HT1080 (cell line): ENCODE measurements at places on chromosomes 6 and 20.

DNA sequence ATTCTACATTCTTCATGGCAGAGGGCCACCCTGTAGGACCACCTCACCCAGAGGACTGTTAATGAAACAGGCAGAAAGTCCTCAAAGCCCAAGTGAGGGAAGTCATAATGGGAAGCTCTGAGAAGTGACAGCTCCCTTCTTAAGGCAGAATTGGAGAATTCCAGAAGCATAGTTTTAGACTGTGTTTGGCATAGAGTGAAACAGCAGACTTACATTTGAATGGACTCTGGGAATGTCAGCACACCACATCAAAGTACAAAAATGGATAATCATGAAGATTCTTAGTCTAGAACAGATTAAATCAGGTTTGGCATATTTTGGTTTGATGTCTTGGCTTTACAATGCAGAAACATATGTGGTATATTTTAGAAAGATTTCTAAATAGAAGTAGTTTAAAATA lies 17.9 kb downstream of the SH3BGRL2 start:
- no peak for DNase-seq

DNA sequence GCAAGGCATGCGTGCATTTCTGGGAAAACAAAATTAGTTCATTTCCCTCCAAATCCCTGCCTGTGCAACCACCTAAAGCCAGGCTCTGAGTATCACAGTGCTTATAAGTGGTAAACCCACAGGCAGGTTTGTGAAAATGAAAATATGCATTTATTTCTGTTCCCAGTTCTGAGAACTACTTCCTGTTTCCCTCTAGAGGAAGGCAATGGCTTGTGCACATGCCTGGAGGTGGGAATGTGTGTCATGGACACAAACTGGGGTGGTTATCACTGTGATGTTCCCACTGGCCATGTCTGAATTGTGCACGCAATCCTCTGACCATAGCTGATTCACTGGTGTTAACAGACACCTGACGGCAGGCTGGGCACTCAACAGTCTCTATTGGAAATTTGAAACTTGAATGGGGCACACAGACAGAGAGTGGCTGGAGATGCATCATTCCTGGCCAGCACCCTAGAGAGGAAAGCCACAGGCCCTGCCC lies 26.3 kb downstream of the FAM110A start:
- DNase-seq = peak; percentile 78

GRCh38 chr6:95574811-95575210 lies 2.5 kb upstream of the MANEA start:
- no peak for DNase-seq

GRCh38 chr6:54758340-54758739 lies 88.2 kb upstream of the FAM83B start:
- no peak for DNase-seq

- DNase-seq = no peak
These were observed 8.2 kb downstream of the MYB start for GRCh38 chr6:135189344-135189743.

DNA sequence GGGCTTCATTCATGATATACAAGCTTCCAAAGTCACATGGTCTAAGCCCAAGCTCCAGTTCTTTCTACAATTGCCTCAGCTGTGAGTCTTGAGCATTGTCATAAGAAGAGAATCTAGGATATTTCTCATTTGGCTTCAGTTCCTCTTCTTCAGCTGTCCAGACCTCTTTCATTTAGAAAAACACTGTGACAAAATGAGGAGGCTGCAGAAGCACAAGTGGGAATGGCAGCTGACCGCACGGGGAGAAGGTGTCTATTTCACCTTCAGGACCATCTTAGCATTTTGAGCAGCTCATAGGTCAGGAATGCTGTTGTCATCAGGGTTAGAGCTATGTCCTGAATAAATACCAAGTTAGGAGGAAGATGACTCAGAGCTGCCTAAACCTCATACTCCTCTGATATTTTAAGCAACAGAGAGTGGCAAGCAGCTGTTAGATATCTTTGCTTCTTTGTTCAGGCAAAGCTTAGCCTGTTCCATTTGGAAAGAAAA lies 390.1 kb upstream of the CITED2 start:
- peak; percentile 98 for DNase-seq

DNA sequence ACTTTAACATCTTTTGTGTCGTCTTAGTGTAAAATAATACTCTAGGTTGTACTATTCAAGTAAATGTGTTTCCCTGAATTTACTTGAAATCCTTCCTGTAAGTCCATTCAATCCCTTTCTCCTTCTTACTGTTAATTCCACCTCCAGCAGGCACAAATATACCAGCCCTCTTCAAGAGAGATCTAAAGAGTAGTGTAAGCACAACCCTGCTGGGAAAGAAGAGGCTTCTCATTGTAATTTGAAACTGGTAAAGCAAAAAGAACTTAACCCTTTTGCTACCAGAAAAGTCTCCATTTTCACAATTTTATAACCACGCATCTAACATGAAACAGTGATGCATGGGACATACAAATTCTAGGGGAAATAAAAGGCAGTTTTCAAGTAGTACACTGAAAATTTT lies at the start of gene BMP5:
BMP5 (minus strand) TSS at position 191 of the 400 bp plus-strand sequence. CDS start 725 bp downstream, outside the sequence.
- no peak for DNase-seq

DNA sequence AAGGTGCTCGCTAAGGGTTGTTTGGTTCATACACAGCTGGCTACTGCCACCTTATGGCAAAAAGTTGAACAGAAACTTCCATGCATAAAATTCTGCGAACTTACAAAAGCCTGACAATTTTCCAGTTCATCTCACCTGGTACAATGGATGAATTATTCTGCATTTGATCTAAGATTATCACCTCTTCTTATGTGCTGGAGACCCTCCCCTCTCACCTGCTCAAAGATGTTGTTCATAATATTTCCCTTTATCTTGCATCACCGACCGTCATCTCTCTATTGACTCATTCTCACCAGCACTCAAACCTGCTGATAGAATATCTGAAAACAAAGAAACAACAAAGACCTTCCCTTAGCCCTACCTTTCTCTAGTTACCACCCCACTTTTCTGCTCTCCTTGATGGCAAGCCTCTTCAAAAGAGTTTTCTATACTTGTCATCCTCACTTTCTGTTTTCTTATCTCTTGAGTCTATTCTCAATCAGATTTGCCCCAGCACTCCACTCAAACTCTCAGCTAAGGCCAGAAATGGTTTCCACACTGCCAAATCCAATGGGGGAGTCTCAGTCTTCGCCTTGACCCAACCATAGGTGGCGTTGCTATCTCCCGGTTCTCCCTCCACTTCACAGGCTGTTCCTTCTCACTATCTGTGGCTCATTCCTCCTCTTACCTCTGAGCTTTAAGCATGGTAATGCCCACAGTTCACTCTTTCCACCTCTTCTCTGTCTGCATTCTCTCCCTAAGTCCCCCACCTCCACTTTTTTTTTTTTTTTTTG lies 25.8 kb downstream of the SNRNP48 start:
- peak; percentile 56 for DNase-seq

GRCh38 chr20:50799890-50800550 lies 5.2 kb downstream of the BCAS4 start:
- DNase-seq = no peak

GRCh38 chr6:144582939-144583613 lies 297.9 kb downstream of the UTRN start:
- peak; percentile 20 for DNase-seq

DNA sequence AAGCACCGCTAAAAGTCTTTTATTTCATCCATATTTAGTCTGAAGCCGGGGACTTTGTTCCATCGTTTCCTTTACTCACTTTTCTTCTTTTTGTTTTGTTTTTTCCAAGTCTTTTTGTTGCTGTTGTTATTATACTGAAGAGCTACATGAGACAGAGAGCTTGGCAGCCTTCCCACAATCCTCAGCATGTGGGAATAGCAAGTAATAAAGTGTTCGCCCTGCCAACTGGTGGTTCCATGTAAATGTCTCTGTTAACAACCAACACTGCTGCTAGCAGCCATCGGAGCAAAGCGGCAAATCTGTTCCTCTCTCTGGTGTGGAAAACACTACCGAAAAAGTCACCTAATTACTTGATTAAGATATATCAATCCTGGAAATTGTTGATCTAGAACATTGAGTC lies 437.8 kb upstream of the ID4 start:
- no peak for DNase-seq

DNA sequence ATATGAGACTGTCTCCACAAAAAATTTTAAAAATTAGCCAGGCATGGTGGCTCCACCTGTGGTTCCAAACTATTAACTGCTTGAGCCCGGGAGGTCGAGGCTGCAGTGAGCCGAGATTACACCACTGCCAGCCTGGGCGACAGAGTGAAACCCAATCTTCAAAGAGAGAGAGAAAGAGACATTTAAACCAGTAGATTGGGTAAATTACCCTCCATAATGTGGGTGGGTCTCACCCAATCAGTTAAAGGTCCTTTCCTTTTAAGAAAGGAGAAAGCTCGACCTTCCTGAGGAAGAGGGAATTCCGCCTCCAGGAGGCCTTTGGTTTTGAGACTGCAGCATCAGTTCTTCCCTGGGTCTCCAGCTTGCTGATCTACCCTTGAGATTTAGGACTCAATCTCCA lies 25.2 kb upstream of the SCML4 start:
- DNase-seq = no peak

- no peak for DNase-seq
These were observed 10.9 kb upstream of the ADGRF4 start for GRCh38 chr6:47687432-47687831.

- no peak for DNase-seq
These were observed 37.5 kb downstream of the AIG1 start for GRCh38 chr6:143098054-143098671.

- DNase-seq = peak; percentile 70
These were observed 40.4 kb downstream of the MDGA1 start for GRCh38 chr6:37657112-37657886.

- no peak for DNase-seq
These were observed 1.8 kb downstream of the EPHA7 start for GRCh38 chr6:93417421-93418013.

DNA sequence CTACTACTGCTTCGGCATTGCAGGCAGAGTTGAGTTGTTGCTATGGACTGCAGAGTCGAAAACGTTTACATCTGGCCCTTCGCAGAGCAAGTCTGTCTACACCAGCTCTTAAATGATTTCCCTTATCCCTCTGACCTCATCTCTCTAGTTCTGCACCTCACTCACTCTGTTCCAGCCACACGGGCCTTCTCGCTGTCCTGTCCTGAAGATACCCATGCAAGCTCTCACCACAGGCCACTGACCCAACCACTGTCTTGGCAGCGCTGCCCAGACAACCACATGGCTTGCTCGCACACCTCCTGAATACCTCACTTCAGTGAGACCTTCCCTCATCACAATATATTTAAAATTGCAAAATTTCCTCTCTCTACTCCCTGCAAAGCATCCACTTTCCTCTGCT lies 31.4 kb downstream of the B4GALT5 start:
- DNase-seq = no peak

GRCh38 chr6:143339223-143339622 lies 111.3 kb downstream of the ADAT2 start:
- no peak for DNase-seq

DNA sequence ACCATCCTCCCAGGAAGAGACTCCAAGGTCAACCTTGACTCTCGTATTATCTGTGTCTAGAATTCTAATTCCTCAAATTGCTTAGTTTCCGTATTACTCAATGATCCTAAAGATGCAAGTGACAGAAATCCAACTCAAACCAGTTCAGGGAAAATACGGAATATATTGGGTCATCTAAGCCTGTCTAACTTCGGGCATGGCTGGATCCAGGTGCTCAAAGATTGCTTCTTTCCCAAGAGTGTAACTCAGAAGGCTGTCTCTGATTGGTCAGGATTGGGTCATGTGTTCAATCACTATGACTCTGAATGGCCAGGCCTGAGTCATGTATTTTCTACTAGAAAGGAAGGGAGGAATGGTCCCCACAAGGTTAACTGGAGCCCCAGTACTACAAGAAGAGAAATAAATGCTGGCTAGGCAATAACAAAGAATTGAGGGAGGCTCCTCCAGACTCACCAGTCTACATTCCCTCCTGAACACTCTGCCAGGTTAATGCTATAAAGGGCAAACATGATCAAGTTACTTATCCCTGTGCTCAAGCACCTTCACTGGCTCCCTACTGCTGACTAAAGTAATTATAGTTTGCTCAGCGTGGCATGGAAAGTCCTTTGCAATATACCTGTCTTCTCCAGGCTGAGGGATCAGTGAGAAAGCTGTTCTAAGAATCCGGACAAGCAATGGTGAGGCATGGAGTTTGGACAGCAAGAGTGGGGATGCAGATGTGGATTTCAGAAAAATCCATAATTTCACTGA lies 15.4 kb upstream of the PREX1 start:
- DNase-seq = no peak

- no peak for DNase-seq
These were observed 290.6 kb downstream of the CBLN4 start for GRCh38 chr20:55714736-55715135.

- peak; percentile 72 for DNase-seq
These were observed 214.4 kb upstream of the PRND start for GRCh38 chr20:4507288-4507719.

- DNase-seq = no peak
These were observed 34.5 kb downstream of the IL20RA start for GRCh38 chr6:137010128-137010718.

GRCh38 chr20:40948465-40949267 lies 80.0 kb upstream of the TOP1 start:
- DNase-seq = peak; percentile 72

DNA sequence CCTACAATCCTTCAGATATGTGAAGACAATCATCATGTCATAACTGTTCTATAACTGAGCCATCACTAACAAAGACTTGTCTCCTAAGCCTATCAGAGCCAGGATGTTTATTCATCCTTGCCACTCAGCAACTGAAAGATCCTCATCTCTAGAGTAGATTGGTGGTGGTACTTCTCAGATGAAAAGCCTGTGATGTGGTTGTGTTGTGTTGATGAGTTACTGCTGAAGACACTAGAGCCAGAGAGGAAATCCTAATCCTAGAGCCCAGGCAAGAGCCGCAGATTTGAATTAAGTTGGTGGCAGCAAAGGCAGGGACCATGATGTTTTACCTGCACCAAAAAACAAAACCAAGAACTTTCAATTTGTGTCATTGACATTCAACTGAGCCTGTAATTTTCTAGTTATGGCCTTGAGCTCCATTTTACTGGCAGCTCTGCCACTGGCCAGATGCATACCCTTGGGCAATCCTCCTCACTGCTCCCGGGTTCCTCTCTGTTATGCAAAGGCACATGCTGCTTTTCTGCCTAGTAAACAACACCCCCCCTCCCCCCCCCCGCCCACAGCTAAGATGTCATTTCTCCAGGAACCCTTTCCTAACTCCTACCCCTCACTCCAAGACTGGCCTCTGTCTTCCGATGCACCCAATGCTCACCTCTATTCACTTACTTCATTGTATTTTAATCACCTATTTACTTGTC lies 50.2 kb upstream of the REV3L start:
- no peak for DNase-seq

- no peak for DNase-seq
These were observed 12.2 kb upstream of the BAK1 start for GRCh38 chr6:33592280-33592594.

DNA sequence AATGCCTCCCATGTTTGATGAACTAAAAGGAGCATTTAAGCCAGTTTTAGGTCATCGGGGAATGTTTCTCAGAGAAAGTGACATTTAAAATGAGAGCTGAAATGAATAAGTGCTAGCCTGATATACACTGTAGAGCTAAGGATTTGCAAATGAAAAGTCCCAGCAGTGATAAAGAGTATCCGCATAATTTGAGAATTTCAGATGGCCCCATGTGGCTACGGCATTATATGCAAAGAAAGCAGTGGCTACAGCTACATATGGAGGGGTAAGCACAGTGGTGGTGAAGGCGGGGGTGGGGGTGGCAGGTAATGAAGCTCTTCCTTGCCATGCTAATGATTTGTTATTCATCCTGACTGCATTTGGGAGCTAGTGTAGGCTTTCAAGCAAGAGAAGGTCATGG lies 371.3 kb downstream of the ARHGAP18 start:
- no peak for DNase-seq

- DNase-seq = no peak
These were observed 72.2 kb downstream of the SENP6 start for GRCh38 chr6:75673884-75674283.
